ENCODE measurements at places on chromosomes 11 and 22.

DNA sequence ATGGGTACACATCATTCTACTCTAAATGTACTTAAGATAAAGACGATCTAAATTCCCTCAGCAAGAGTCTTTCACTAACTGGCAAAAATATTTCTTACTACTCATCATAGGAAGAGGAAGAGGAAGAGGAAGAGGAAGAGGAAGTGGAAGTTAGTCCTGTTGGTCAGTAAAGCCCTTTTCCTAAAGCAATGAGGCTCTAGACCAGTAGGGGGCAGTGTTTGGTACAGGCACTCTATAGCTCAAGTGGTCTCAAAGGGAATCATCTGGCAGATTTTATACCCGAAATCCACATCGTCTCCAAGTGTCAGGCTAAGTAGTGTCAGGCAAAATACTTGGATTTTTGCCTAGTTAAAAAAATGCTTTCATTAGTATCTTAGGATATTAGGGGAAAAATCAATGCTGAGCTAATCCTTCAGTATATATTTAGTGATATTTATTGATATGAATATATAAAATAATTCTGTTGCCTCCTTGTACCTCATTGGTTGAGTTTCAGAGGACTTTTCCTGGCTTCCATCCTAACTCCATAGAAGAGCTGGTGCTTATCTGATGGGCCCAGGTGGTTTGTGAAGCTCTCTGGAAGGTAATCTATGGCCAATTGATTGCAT, 7.7 kb downstream of the BLID start:
- peak; percentile 16 for DNase-seq

DNA sequence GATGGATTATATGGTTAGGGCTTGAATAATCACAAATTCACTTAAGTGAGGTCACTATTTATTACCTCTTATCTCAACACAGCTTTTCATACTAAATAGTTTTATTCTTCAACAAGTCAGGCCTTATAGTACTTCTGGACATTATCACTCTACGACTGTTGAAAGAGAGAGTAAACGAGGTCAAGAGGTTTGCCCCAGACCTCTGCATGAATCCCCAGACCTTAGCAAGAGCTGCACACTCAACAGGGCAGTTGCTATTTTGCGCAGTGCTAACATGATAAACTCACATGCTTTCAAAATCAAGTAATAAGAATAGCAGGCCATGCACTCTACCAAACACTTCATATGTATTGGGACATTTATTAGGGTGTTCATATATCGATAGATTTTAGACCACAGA, 60.5 kb downstream of the DDI1 start:
- no peak for DNase-seq

GRCh38 chr11:98979205-98979604, 41.5 kb upstream of the CNTN5 start:
- DNase-seq = no peak

- DNase-seq = no peak
These were observed 2.2 kb downstream of the TMEM132A start for GRCh38 chr11:60926500-60926899.

GRCh38 chr11:133956650-133957633, at the start of gene IGSF9B:
Gene IGSF9B, minus strand, starts transcription at chr11:133956968. Its CDS starts 214 bp downstream, at chr11:133956754.
- DNase-seq = peak; percentile 87

DNA sequence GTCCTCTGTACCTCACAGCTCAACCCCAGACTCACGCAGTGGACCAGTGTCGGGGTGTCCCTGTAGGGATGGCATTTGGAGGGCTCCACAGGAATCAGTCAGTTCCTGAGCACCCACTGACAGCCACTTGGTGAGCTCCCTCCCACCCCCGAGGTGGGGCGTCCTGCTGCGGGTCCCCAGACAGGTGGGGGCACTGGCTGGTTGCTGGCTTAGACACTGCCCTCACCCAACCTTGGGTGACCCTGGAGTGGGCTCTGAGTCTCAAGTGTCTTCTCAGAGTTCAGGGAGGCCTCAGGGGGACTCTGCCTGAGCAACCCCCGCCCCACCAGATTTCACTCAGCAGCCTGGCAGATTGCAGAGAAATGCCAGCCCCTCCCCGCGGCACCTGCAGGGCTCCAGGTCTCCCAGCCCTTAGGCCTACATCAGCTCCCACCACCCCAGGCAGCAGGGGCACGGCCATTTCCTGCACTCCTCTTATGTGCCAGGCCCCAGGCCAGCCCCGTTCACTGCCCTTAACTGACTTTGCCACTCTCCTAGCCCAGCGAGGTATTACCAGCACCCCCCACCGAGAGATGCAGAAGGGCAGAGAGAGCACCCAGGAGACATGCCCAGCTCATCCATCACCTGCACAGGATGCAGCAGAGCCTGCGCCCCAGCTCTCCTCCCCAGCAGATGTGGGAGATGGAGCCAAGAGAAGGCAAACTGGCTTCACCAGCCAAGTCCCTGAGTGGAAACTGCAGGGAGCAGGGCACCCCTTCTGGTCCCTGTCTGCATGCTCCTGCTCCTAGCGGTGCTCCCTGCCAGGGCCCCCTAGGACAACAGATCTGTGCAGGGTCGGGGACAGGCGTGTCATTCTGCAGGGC, 2.4 kb downstream of the PRR5 start:
- no peak for DNase-seq

DNA sequence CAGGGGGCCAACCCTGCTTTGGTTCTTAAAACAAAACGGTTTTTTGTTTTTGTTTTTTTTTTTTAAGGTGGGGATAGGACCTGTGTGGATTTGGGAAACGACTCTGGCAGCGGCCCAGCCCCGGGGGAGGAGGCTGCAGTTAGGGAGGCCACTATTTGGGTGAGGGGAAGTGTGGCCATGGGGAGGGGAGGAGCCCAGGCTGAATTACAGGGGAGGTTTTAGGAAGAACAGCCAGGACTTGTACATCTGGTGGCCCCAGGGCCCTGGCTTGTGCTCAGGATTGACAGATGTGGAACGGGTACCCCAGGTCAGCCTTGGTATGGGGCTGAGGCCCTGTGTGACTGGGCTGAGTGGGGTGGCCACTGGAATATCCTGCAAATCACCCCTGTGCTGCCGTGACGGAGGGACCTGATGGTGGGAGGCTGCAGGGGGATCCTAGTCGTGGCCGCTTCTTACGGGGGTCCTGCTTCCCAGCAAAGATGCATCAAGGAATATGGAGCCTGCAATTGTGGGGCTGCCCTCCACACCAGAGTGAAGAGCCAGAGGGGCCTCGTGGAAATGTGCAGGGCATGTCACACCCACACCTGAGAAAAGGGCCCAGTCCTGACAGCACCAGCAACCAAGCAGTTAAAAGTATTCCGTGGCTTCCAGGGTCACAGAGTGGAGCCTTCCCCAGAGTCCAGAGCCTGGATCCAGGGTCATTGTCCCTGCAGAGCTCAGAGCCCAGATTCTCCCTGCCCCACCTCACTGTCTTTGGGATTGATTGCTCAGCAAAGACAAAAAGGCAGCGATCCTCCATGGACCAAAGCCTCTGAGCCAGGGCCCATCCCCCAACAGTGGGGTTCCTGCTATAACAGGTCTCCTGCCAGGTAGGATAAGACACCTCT, 55.2 kb upstream of the WNT7B start:
- no peak for DNase-seq

DNA sequence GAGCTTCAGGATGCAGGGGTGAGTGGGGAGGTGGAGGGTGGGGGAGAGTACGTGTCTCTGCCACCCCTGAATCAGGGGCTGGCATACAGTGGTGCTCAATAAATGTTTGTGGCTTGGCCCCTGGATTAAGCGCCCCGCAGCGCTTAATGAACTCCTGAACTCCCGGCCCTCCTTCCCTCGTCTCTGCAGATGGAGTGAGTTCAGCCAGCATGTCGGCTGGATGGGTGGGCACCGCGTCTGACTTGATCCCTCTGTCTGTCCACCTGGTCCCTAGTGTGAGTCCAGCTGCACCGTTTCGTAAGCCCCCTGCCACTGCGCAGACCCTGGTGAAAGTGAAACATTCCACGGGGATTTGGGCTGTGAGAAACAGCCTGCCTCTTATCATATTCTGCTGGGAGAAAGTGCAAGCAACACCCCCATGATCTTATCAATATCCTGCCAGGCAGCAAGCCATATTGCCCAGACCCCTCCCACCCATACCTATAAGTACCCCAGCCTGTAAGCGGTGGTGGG, 12.0 kb upstream of the MRGPRD start:
- no peak for DNase-seq

DNA sequence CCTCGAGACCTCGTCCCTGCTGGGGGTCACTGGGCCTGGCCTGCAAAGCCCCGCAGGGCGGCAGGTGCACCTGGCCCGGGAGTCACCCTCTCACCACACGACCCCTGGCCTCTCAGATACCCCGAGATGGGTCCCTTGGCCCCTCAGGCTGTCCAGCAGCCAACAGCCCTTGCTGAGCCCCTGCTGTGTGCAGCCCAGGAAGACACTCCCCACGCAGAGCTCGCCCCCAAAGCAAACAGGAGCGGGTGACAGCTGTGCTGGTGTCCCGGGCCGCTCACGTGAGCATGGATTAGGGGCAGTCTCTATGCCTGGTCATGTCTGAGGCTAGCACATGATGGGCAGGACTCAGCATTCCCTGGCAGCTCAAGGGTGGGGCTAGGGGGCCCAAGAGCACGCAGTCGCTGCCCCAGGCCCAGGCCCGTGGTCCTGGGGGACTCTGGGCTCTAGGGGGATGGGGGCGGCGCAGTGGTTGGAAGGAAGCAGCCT, 31.3 kb downstream of the WNT7B start:
- DNase-seq = no peak

DNA sequence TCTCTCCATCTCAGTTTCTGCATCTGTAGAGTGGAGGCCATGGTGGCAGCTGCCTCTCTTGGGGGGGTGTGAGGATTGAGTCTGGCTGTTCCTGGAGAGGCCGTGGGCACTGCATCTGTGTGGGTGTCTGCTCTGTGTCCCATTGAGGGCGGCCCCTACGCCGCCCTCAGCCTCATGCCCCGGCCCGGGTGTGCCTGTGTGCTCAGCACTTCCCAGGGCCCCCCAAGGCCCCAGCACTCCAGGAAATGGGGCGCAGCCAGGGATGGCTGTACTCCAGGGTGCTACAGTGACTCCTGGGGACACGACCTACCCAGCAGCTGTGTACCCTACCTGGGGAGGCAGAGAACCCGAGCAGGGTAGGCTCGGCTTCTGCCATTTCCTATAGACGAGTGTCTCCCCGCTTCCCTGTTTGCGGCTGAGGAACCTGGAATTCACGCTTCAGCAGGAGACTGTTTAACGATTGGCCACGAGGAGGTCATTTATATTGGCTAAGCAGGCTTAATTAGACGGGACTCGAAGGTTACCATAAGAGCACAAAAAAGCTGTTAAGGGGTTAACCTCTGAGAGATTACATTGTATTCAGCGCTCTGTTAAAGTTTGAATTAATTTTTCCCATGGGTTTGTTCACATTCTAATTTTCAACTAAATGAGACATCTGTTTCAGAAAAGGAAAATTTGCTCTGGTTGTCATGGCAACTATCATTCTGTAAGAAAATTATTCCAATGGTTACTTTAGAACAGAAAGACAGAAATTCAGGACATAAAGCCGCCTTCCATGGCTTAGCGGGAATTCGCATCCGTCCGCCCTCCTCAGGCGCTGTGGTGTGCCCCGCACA, 76.4 kb downstream of the MPPED1 start:
- DNase-seq = no peak

GRCh38 chr11:86606836-86607481, 65.5 kb downstream of the ME3 start:
- no peak for DNase-seq

DNA sequence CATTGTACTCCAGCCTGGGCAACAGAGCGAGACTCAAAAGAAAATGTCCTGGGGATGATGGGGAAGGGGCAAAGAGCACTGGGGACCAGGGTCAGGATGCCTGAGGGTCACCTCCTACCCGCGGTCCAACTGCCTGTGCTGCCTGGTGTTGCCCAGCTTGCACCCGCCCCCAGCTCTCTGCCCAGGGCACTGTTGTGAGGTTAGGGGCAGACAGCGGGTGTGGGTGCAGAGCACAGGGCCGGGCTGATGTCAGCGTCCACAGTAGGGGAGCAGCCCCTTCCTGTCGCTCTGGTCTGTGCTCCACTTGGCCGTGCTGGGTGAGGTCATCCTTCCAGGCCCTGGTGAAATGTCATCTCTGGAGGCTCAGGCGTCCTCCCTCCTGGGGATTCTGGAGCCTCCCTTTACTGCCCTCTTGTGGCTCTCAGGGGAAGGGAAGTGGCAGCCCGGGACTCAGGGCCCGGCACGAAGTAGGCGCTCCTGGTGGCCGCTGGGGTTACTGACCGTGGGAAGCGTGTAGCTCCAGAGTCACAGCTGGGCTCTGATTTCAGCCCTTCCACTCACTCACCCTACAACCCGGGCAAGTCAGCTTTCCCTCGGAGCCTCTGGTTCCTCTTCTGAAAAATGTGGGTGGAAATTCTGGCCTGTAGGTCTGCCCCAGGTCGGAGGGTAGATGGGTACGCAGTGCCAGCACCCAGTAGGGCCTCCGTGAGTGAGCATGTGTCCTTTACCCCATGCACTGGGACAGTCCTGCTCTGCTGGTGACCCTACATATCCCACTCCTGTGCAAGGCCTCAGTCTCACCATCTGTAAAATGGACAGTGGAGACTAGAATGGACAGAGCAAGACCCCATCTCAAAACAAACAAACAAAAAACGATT, 17.3 kb upstream of the PRR5 start:
- peak; percentile 59 for DNase-seq

DNA sequence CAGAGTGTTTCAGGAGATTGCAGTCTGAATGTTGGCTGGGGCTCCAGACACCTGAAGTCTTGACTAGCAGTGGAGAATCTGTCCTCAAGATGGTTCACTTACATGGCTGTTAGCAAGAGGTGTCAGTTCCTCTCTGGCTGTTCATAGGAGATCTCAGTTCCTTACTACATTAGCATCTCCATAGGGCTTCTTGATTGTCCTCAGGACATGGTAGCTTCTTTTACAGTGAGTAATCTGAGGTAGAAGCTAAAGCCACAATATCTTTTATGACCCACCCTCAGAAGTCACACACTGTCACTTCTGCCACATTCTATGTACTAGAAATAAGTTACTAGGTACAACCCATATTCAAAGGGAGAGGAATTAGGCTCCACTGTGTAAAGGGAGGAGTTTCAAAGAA, 10.5 kb upstream of the PATL1 start:
- no peak for DNase-seq

- no peak for DNase-seq
These were observed 1286.5 kb upstream of the TENM4 start for GRCh38 chr11:80727315-80727714.

DNA sequence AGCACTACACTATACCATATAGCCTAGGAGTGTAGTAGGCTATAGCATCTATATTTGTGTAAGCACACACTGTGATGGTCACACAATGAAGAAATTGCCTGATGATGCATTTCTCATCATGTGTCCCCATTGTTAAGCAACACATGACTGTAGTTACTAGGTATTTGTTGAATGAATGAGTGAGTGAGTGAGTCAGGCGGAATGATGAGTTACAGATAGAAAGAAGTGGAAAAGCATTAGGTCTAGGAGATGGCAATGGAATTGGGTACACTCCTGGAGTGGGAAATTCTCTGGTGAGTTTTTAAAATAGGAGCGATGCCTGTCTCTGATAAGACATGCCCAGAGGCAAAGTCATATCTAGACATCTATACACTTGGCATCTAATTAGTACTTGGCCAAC, 160.5 kb upstream of the TBCEL start:
- DNase-seq = no peak

GRCh38 chr22:19799322-19800190, 39.0 kb downstream of the TBX1 start:
- no peak for DNase-seq
